Amniotic stem cell (primary cell): ENCODE measurements at places on chromosomes 12 and 14.

GRCh38 chr12:102509123-102509626, 28.8 kb upstream of the IGF1 start:
- no peak for DNase-seq

- no peak for DNase-seq
Observed at GRCh38 chr12:121813951-121814350, 10.1 kb downstream of the SETD1B start.

DNA sequence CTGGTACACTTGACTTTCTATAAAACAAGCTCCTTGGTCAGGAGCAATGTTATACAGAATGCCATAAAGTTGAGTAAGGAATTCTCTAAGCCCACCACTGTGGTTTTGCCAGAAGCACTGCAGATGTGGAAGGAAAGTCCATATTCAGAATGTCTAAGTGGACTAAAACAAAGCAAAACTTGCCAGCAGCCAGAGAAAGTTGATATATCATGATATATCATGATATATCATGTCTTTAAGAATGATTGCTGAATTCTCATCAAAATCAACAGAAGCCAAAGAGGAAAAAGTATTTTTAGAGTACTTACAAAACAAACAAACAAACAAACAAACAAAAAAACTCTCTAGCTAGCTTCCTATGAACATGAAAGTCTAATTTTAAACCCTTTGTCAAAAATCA, 424.8 kb upstream of the OR4E1 start:
- DNase-seq = no peak

GRCh38 chr14:92596331-92596907, 82.8 kb downstream of the RIN3 start:
- DNase-seq = no peak

- DNase-seq = no peak
Observed at GRCh38 chr14:90514015-90514398, 117.2 kb downstream of the CALM1 start.

- DNase-seq = no peak
Observed at GRCh38 chr12:21155522-21156351, 24.7 kb downstream of the SLCO1B1 start.

DNA sequence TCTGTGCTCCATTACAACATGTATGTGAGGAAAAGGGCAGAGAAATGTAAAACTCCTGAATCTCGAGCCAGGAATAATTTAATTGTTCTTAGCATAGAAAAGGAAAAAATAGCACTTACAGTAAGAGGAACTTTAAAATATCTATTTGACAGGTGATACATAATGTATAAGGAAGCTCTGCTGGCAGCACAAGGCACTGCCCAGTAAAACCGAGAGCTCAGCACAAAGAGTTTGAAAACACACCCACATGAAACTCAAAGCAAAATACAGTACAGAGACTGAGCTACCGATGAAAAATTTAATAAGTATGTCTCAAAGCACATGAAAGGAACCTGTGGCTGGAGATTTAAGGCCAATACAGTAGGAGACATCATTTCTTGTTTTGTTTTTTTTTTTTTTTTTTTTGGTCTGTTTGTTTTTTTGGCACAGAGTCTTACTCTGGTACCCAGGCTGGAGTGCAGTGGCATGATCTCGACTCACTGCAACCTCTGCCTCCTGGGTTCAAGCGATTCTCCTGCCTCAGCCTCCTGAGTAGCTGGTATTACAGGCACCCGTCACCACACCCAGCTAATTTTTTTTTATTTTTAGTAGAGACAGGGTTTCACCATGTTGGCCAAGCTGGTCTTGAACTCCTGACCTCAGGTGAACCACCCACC, 19.2 kb downstream of the CLIP1 start:
- no peak for DNase-seq

- no peak for DNase-seq
Observed at GRCh38 chr14:64220466-64220865, 73.7 kb downstream of the ESR2 start.

- DNase-seq = no peak
Observed at GRCh38 chr12:100083308-100083707, 59.4 kb downstream of the BLTP3B start.

DNA sequence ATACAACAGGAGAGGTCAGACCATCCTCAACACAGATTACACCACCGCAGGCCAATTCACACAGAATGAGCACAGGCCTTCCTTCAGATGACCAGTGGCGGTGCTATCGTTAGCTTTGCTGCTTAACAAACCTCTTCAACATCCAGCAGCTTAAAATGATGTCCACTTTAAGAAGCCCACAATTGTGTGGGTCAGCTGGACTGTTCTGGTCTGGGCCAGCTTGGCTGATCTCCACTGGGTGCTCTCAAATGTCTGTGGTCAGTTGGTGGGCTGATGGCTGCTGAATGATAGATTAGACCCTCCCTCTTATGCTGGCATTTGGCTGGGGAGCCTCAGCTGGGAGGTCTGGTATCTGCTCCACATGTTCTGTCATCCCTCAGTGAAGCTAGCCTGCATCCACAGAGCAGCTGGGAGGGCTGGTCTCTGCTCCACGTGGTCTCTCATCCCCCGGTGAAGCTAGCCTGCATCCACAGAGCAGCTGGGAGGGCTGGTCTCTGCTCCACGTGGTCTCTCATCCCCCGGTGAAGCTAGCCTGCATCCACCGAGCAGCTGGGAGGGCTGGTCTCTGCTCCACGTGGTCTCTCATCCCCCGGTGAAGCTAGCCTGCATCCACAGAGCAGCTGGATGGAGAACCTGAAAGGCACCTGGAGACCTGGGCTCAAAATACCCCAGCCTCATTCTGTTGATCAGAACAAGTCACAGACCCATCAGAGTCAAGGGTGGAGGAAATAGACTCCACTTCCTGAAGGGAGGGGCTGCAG, 203.6 kb upstream of the DIO3 start:
- DNase-seq = no peak
